Non-pigmented ciliary epithelial cell (primary cell): ENCODE measurements at places on chromosomes 1 and 21.
A peak's percentile ranks its signal among the peaks of the same experiment; 100 is the strongest.

GRCh38 chr21:34580181-34580700, 34.7 kb downstream of the RCAN1 start:
- DNase-seq, result no peak

DNA sequence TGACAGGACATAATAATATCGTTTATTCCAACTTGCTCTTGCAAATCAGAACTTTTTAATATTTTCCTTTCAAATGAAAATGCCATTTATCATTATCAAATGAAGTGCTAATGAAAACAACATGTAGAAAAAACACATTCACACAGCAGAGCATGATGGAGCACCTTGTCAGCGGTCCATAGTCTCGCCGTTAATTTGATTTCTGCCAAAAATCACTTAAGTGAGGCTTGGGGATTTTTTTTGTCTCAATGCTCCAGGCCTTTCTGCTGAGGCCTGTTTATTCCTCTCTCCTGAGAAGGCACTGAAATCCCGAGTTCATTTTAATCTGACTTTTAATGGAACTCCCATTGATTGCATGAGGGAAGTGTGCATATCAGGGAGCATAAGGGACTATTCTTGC, 122.5 kb downstream of the ELAVL4 start:
- no peak for DNase-seq

- peak; percentile 14 for DNase-seq
These were observed at the start of gene ZYG11A for GRCh38 chr1:52842643-52843310. Gene ZYG11A (plus strand): TSS chr1:52842760. CDS start chr1:52842884, 124 bp downstream.

DNA sequence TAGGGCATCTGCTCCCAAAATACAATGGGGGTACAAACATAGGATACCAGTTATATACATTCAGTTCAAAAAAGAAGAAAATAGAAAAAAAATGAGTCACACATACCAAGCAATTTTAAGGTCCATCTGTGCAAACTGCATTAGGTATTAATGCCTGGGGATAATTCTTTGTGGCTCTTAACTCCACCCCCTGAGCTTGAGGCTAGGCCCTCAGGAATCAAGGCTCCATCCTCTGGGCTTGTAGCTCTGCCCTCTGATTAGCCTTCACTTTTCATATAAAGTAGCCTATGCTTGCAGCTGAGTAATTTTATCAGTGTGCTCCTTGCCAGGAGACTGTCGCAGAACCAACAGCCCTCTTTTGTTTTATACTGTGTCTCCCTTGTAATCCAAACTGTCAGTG, 69.9 kb upstream of the BACE2 start:
- no peak for DNase-seq

DNA sequence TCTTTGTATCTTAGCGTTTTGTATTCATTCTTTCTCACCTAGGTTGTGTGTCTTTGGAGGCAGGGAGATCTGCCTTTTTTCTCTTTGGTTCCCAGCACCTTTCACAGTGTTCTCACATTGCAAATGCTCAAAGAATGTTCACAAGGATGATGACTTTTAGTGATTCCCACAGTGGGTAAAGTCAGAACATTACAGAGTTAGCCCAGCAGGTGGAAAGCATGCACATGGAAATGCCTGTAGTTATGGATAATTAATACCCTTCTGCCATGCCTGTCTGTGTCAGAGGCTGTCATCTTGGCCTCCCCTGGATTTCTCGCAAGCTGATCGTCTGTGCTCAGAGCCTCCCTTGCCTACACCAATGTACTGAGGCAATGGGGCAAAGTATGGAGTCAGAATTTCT, 458.9 kb downstream of the LMO4 start:
- DNase-seq, result no peak

DNA sequence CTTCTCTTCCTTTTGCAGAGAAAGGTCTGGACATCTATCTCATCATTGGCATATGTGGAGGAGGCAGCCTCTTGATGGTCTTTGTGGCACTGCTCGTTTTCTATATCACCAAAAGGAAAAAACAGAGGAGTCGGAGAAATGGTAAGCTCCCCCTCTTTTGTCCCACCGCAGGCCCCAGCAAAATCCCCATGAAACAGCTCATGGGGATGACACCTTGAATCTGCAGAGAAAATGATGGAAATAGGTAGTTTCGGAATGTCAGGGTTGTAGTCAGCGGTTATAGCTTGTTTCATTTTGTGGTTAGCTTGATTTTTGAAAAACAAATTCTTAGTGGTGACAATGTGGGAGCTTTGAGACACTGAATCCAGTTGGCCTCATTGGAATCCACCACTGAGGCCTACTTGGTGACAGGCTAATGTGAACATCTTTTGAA, 10.3 kb downstream of the CD2 start:
- DNase-seq, result no peak
